ENCODE measurements at places on chromosomes 12 and 14.

DNA sequence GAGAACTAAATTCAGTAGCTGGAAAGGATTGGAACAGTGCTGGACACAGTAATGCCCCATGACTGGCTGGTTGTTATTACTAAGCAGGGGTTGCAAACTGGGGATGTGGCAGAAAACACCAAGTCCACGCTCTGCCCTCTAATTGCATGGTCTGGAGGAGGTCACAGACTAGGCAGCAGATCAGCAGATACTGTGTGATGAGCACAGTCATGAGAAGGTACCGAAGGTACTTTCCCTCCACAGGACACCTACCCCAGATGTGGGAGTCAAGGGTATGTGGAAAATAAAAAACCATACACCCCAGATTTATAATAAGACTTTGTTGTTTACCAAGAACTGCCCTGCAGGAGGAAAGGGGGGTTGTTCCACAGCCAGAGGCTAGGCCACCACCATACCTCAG is 175.3 kb downstream of the PELI2 start:
- DNase-seq = no peak

GRCh38 chr14:95349241-95349640 is 29.5 kb upstream of the CLMN start:
- DNase-seq = no peak

GRCh38 chr14:46488374-46488773 is 163.2 kb downstream of the RPL10L start:
- DNase-seq = no peak

- DNase-seq = no peak
Measured at GRCh38 chr12:130960058-130960457, 6.4 kb downstream of the ADGRD1 start.
